H4 (cell line): ENCODE measurements at places on chromosomes 6 and 20. TPM values are rescaled to one million over a fixed set of nuclear protein-coding genes. Genes with fewer than 3 reads are reported as not detected.
A peak's percentile ranks its signal among the peaks of the same experiment; 100 is the strongest.

Gene RGS17
- 1.1 and 1.5 TPM in 2 replicates for total RNA-seq

DNA sequence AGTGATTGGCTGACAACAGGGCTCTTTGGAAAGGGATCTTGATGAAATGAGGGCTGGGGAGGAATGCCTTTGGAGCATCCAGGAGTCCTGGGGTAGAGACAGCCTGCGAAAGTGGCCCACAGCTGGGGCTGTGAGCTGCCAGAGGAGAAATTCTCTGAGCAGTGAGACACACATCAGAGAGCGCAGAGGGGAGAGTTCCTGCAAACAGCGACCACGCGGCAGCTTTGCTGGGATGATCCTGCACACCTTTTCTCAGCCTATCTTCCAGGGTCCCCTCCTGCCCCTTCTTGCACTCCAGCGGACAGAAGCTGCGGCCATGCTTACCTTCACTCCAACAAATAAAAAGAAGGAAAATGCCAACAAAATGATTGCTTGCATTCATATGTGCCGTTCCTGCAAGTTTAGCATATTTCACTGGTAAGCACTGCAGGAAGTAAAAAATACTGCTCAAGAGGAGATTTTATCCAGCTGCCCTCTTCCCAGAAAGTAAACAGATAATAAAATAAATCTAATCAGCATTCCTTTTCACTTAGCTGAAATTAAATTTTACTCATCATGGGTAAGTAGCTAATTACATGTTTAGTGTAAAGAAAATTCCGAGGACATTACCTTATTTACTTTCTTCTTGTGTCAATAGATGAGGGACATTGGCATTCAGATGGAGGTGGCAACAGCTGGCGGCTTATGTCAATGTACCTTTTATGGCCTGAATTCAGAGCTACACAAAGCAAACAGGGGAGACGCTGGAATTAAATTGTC, 339.9 kb upstream of the ARID1B start:
- DNase-seq, result no peak

Gene ZC2HC1B
- total RNA-seq, result not detected in 2 replicates

Gene FKBP1C
- 0.14 and 0.15 TPM in 2 replicates for total RNA-seq

- no peak for DNase-seq
These were observed 434.0 kb downstream of the PREX1 start for GRCh38 chr20:48393737-48394314.

DNA sequence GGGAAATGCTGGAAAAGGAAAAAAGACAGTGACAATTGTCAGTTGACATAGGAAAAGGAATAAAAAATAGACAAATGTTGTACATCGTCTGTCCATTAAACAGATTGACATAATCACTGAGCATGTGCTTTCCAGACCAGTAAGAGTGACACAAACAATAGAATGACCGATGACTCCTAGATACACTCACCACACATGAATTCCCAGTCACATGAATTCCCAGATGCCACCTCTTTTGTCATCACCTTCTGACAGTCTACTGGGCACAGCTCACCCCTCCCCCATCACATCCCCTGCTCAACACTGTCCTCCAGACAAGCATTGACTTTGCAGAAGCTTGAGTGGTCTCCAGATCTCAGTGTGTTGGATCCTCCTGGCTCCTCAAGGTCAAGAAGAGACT, 25.9 kb downstream of the POM121L2 start:
- no peak for DNase-seq

Gene SPATS1
- total RNA-seq, result not detected in 2 replicates

GRCh38 chr6:21987501-21987957, 309.3 kb downstream of the PRL start:
- peak; percentile 96 for DNase-seq

Gene ZFP57
- not detected in 2 replicates for total RNA-seq

Gene PAX1
- not detected in 2 replicates for total RNA-seq

DNA sequence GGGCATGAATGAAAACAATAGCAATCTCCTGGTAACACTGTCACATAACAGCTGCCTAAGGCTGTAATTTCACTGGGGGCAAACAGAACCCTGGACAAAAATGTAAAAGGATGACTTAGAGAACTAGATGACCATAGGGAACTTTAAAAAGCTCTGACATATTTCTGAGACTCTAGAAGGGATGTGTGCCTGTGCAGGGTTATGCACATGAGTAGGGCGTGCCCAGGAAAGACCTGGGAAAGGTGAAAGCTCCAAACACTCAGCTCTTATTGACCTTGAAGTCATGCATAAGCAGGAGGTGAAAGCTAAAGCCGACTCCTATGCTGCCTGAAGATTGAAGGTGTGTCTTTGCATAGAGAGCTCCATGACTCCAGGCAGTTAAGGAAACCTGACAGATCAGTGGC, 118.4 kb upstream of the BTBD3 start:
- no peak for DNase-seq

GRCh38 chr6:164005004-164005711, 590.6 kb downstream of the QKI start:
- DNase-seq, result no peak

- no peak for DNase-seq
These were observed 541 bp downstream of the SNX21 start for GRCh38 chr20:45833883-45834796.

Gene SIGLEC1
- 0.02 TPM in 1 of 2 replicates, not detected in the other for total RNA-seq

- DNase-seq, result no peak
These were observed 134.6 kb upstream of the EEF1E1 start for GRCh38 chr6:8236956-8237355.

- DNase-seq, result peak; percentile 39
These were observed 186.3 kb downstream of the ADGB start for GRCh38 chr6:146785001-146785585.

DNA sequence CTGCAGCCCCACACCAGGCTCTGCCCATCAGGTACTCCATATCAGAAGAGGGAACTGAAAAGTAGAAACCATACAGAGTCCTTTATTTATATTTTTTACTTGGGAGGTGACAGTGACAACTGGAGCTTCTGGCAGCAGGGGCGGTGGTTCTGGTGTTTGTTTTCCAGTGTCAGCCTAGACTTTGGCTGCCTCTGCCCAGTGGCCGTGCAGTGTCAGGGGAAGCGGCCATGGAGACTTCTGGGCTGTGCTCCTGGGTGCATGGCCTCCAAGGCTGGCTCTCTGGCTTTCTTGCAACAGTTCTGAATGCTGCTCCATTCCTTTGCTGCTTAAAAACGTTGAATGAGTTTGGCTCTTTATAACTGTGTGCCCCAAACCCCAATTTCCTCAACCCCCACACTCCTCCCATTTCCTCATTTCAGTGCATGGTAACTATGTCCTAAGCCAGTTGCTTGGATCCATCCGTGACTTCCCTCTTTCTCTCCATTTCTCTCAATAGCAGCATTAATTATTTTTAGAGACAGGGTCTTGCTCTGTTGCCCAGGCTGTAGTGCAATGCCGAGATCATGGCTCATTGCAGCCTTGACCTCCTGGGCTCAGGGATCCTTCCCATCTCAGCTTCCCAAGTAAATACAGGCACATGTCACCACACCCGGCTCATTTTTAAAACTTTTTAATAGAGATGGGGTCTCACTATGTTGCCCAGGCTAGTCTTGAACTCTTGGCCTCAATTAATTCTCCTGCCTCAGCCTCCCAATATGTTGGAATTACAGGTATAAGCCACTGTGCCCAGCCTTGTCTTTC, 141.1 kb upstream of the SGK1 start:
- no peak for DNase-seq

DNA sequence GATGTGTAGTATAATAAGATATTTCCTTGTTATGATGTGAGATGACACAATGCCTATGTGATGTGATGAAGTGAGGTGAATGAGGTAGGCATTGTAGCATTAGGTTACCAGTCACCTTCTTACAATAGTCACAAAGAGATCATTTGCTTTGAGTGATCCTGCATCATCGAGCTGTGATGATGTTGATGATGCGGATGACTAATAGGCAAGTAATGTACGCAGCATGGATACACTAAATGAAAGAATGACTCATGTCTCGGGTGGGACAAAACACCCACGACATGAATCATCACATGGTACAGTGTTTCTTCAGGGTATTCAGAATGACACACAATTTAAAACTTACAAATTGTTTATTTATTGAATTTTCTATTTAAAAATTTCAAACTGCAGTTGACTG, 806.3 kb upstream of the GJE1 start:
- peak; percentile 86 for DNase-seq

DNA sequence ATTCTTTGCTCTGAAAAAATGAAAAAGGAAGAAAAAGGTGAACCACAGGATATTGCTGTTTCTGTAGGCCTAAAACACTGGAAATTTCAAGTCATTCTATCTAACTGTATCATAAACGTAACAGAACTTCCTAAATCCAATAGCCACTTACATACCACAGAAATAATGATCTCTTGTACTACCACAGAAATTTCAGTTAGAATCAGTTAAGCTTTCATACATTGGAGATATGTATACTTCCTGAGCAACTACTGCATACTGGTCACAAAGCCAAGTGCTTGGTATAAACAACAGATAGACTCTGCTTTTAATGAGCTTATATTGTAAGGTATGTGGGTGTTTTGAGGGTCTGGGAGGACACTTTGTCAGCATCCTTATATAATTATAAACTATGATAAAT, 38.6 kb downstream of the VTA1 start:
- no peak for DNase-seq

Gene REM1
- not detected in 2 replicates for total RNA-seq

- no peak for DNase-seq
These were observed 182.9 kb upstream of the CST7 start for GRCh38 chr20:24766143-24766527.

GRCh38 chr6:154134471-154135147, 95.6 kb downstream of the OPRM1 start:
- DNase-seq, result no peak

Gene GTSF1L
- total RNA-seq, result not detected in 2 replicates

GRCh38 chr6:116101790-116102189, 1.1 kb downstream of the NT5DC1 start:
- DNase-seq, result no peak

DNA sequence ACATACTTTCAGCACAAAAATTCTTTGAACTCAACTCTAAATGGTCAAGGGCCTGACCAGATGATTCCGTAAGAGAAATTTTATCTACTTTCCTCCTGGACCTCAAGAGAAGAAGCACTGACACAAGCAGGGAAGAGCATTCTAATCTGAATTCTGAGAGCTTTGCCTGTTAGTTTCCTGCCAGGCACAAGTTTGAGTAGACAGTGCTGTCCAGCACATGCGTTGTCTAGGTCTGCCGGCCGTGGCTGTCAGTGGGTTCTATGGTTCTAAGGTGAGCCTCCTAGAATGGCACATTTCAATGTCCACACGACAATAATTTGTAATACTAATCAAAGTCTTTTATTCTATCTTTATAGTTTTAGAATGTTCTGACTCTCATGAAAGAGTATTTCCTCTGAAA, 91.9 kb downstream of the RFPL4B start:
- no peak for DNase-seq

DNA sequence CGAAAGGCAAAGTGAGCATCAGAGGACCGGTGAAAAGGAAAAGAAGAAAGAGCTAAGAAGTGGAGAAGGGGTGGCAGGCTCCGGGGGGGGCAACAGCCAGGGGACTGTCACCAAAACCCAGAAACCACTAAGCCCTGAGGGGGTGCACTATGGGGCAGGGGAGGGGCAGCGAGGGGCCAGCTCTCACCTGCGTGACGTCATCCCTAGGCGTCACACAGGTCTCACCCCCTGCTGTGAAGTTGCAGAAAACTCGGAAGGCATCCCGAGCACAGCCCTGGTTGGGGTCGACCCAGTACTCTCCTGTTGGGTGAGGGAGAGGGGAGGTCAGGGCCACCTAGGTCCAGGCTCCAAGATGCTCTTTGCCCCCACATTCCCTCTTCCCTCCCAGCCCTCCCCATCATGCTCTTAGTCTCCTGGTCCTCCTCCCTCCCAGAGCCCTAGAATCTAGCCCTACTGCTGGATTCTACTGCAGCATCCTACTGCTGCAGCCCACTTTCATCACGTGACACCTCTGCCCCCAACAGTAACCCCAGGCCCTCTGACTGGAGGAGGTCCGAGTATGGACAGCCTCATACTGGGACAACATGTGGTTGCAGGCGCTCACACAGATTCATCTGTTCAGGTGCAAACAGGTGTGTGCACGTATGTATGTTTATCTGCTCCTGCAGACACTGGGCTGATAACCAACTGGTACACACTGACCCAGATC, 27.4 kb downstream of the COL11A2 start:
- no peak for DNase-seq

Gene FAM83C
- total RNA-seq, result not detected in 2 replicates

Gene PLA2G7
- not detected in 2 replicates for total RNA-seq

DNA sequence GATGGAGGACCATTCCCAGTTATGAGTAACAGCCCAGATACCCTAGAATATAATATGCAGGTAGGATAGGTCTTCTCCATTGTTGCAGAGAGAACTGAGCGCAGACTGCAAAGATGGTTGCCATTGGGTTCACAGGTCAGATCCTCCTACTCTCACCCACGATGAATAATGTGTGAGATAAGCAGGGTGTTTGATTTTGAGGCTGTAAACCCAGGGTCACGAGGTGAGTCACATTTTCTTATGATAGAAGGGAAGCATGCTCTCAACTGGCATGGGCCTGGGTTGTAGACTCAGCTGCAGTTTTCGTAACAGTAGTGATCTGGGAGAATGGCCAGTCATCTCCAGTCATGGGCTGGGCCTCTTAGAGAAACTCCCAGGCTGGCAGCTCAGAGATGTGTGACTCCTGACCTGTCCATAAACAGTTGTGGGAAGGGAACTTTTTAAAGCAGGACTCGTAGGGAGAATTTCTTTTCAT, 74.2 kb downstream of the CD164 start:
- peak; percentile 28 for DNase-seq

- DNase-seq, result no peak
These were observed 55.5 kb downstream of the SLC22A2 start for GRCh38 chr6:160203076-160203475.

Gene HCRTR2
- not detected in 2 replicates for total RNA-seq

GRCh38 chr6:111989743-111990142, 64.2 kb upstream of the CCN6 start:
- no peak for DNase-seq

GRCh38 chr6:106745197-106745770, 115.9 kb downstream of the QRSL1 start:
- DNase-seq, result no peak

DNA sequence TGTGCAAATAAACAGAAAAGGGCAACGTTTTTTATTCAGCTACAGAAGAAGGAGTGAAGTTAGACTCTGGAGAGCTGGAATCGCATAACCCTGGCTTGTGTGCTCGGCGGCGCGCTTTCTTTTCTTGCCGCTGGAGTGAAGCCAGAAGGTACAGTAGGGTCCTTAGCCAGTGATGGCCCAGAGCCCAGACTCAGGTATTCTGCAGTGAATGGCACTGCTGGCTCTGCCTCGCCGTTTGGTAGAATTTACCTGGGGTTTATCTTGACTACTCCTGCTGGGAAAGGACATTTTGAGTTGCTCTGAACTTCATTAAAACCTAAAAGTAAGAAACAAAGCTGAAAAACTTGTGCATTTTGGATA, 56.9 kb upstream of the TIAM2 start:
- DNase-seq, result no peak

GRCh38 chr6:121187200-121187832, 147.0 kb downstream of the TBC1D32 start:
- no peak for DNase-seq

- DNase-seq, result peak; percentile 42
These were observed 9.6 kb upstream of the SLC2A10 start for GRCh38 chr20:46699651-46700359.

- no peak for DNase-seq
These were observed 57.4 kb downstream of the B4GALT5 start for GRCh38 chr20:49656304-49656703.
